ENCODE measurements at places on chromosomes 7 and 10.

- no peak for DNase-seq
Measured at GRCh38 chr7:67788669-67789068, 792.0 kb downstream of the TYW1 start.

- DNase-seq: no peak
Measured at GRCh38 chr7:139574618-139575337, 51.3 kb downstream of the CLEC2L start.

GRCh38 chr7:77525231-77525630 lies 11.9 kb upstream of the PTPN12 start:
- no peak for DNase-seq

DNA sequence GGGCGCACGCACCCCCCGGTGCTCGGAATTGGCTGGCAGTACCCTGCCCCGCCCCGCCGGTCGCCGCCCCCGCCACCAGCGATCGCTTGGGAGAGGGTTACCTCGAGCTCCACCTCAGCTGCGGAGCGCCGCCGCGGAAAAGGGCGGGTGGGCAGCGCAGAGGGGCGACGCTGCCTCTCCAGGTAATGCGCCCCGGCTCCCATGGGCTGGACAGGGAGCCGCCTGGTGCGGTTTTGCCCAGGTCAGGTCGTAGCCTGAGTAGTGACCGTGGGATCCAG lies 1.3 kb downstream of the PFKFB3 start:
- DNase-seq: no peak

- DNase-seq: peak; percentile 69
Measured at GRCh38 chr7:90455163-90456030, 14.0 kb upstream of the PTTG1IP2 start.

GRCh38 chr7:76236224-76236623 lies 34.5 kb downstream of the SRRM3 start:
- DNase-seq: no peak

- no peak for DNase-seq
Measured at GRCh38 chr7:20116869-20117268, 100.3 kb downstream of the MACC1 start.

- no peak for DNase-seq
Measured at GRCh38 chr7:50266635-50267386, 37.7 kb upstream of the IKZF1 start.

- no peak for DNase-seq
Measured at GRCh38 chr7:131255242-131255641, 72.4 kb upstream of the MKLN1 start.

DNA sequence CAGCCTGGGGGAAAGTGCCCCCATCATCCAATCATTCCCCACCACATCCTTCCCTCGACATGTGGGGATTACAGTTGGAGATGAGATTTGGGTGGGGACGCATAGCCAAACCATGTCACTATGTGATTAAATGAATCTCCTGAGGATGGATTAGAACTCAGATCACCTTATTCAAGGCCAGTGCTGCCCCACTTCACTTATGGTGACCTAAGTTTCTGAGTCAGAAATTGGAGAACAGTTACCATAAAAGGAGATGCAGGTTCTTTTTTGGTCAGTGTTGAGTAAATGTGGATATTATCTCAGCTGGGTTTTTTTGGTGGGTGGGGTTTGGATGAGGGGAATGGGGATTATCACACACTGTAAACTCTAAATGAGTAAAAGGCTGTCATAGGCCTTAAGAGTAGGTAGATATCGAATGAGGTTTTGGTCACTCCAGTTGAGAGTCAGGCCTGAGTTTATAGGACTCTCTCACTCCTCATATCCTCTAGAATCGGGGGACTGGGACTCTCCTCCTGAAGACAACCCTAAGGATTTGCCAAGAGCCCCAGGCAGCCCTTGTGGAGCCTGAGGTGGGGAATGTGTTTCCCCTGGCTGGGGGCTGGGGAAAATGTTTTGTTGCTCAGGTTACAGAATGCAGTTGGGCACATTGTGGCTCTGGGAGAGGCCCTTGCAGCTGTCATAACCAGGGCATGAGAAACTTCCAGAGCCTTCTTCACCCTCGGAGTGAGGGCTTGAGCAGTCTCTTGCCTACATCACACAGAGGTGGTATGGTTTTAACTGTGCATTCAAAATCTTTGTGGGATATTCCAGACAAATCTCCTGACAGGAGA lies 213.0 kb downstream of the BAMBI start:
- DNase-seq: no peak

GRCh38 chr7:100711369-100711768 lies 5.4 kb downstream of the POP7 start:
- DNase-seq: no peak

DNA sequence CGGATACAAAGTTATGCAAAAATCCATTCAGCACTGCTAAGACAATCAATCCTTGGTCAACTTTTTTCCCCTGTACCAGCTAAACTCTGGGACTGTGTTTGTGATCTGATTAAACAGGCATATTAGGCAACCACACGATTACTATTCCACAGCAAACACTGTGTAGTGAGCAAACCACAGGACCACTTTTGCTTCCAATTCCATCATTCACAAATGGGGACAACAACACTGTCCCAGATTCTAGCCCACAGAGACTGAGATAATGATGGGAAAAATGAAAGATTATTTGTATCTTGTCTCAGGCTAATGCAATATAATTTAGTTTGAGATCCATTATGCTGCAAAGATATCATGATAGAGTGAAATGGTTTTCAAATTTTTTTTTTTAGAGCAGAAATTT lies 163.7 kb upstream of the AOAH start:
- no peak for DNase-seq

GRCh38 chr10:110171032-110171431 lies 36.4 kb upstream of the MXI1 start:
- DNase-seq: no peak

GRCh38 chr7:4103352-4104091 lies 578.6 kb upstream of the FOXK1 start:
- DNase-seq: peak; percentile 8

DNA sequence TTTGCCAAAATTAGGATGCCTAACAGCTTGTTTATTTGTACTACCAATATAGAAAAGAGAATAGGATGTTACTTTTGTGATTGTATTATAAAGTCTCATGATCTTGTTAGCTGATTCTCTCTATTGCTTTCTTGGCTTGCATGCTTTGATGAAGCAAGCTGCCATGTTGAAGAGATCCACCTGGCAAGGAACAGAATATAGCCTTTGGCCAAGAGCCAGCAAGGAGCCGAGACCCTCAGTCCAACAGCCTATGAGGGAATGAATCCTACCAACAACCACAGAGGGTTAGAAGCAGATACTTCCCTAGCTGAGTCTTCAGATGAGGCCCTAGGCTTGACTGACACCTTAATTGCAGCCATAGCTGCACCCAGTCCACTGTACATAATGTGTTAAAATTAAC lies 41.2 kb downstream of the NEUROD6 start:
- peak; percentile 45 for DNase-seq

GRCh38 chr10:95289003-95289920 lies 1.5 kb downstream of the PDLIM1 start:
- DNase-seq: no peak

DNA sequence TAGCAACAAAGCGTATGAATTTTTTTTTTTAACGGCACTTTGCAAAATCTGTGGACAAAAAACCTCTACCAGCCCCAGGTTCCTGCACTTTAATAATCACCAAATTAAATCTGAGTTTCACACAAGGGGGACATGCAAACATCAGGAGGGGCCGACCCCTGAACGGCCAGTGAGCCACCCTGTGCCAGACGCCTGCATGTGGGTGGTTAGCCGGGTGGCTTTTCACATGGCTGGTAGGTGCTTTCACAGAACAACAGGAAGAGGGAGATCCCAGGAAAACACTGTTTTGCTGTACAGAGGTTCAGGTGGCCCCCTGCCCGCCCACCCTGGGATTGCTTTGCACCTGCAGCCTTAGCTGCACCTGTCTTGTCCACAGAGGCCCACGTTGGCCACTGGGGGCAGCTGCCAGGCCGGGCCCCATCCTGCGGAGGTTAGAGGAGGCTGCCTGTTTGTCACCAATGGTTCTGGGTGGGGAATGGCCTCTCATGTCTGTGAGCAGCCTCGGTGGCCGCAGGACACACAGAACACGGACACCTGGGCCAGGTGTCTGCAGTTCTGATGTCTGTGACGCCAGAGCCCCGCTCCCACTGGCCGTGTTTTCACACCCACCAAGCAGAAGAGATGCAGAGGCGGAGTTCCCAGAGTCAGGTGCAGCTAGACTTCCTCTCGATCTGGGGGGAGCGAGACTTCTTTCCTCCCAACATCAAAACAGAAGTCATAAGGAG lies 107.7 kb downstream of the FAM53B start:
- no peak for DNase-seq

GRCh38 chr7:108972004-108972403 lies 402.3 kb downstream of the DNAJB9 start:
- no peak for DNase-seq

GRCh38 chr10:71748671-71749191 lies 24.6 kb downstream of the VSIR start:
- DNase-seq: no peak

- no peak for DNase-seq
Measured at GRCh38 chr10:87860816-87861403, 2.4 kb downstream of the KLLN start.

- no peak for DNase-seq
Measured at GRCh38 chr7:156999958-157000726, 10.3 kb downstream of the MNX1 start.

DNA sequence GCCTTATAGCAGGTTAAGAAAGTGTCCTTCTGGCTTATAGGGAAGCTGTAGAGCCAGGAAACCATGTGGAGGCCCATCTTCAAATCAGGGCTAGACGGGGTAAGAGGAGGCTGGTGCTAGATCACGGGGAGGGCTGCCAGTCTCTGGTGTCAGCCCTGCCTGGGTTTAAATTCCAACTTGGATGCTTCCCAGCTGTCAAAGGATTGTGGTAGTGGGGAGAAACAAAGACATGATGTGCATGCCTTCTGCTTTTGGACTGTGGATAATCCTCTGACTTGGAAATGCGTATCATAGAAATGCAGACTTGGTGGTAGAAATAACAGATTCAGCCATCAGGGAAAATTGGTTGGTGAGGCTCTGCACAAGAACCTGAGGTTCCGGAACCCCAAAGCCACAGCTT lies 325.6 kb downstream of the PHTF2 start:
- DNase-seq: peak; percentile 40

DNA sequence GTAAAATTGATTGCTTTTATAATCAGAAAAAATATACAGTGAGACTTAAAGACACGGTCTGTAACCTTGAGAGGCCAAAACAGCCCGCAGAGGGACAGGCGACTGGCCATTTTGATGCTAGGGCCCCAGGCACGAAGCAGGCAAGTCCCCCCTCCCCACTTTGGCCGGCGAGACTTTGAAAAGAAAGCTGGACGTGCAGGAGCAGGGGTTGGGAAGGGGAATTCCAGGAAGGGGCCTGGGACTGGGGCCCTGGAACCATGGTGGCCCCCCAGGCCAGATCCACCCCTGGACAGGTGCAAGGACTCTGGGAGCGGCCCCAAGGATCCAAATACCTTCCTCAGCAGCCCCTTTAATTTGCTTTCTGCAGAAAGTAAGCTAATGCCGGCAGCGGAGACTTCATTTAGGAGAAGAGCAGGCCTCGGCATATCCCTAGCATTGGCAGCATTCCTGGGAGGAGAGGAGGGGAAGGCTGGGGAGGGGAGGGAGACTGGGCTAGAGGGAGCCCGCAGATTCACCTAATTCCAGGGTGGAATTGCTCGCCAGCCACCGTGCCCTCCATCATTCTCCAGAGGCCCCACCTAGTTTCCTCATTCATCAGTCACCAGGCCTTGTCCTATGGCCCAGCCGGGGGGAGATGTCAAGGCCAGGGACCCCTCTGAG lies 24.9 kb upstream of the TNRC18 start:
- DNase-seq: peak; percentile 57

GRCh38 chr7:147047696-147048095 lies 931.1 kb downstream of the CNTNAP2 start:
- DNase-seq: no peak

DNA sequence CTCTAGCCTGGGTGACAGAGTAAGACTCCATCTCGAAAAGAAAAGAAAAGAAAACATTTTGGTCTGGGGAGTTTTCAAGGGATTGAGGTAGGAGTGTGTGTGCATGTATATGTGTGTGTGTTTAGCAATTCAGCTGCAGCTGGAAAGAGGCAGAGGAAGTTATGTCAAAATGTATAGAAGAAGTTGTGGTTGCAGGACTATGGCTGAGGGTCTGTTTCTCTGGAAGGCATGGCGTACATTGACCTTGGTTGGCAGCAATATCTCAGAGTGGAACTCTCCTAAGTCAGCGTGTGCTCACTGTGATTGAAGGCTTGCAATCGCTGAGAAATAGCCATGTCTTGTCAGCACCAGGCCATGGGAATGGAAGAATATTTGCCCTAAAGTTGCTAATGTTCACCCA lies 28.6 kb upstream of the RHBDD2 start:
- no peak for DNase-seq

DNA sequence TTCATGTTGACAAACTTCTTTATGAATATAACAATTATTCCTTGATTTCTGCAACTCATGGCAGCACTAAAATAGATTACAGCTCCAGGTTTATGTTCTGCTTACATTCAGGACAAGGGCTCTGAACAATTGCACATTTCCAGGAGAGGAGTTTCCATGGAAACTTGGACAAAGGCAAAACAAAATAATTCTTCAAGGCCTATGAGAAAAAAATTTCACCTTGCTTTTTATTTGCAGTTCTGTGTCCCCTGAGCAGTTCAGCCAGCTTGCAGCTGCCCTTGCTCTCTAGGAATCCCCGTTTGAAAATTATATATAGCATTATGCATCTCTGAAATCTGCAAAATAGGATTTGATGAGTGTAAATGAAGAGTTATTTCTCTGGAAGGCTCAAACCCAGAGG lies 71.7 kb downstream of the ARL4A start:
- DNase-seq: no peak

DNA sequence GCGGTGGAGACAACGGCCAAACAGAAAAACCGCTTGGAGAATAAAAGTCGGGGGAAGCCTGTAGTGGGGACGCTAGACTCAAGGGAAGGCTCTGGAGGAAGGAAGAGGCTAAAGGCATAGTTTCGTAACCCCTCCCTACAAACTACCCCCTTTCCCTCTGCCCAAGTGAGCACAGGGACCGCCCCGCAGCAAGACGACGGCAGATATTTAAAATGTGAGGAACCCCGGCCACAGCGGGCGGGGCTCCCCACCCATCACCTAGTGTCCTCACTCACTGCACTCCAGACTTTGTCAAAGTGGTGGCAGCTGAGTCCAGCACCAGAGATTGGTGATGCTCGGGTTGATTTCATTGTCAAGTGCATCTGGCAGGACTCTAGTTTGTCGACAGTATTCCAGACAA lies 69.1 kb downstream of the PRKAG2 start:
- DNase-seq: no peak

GRCh38 chr7:94251-94801 lies 98.0 kb upstream of the FAM20C start:
- no peak for DNase-seq

- no peak for DNase-seq
Measured at GRCh38 chr7:143359771-143360353, 2.7 kb downstream of the FAM131B start.

Measured in NCI-H2171 treated with DMSO at 0.1 percent for 48 hours (cell line).